Central memory CD4-positive, alpha-beta T cell (primary cell): ENCODE measurements at places on chromosomes 2 and 18.
A peak's percentile ranks its signal among the peaks of the same experiment; 100 is the strongest.

- DNase-seq, result no peak
These were observed 443.5 kb downstream of the XIRP2 start for GRCh38 chr2:167331636-167332232.

DNA sequence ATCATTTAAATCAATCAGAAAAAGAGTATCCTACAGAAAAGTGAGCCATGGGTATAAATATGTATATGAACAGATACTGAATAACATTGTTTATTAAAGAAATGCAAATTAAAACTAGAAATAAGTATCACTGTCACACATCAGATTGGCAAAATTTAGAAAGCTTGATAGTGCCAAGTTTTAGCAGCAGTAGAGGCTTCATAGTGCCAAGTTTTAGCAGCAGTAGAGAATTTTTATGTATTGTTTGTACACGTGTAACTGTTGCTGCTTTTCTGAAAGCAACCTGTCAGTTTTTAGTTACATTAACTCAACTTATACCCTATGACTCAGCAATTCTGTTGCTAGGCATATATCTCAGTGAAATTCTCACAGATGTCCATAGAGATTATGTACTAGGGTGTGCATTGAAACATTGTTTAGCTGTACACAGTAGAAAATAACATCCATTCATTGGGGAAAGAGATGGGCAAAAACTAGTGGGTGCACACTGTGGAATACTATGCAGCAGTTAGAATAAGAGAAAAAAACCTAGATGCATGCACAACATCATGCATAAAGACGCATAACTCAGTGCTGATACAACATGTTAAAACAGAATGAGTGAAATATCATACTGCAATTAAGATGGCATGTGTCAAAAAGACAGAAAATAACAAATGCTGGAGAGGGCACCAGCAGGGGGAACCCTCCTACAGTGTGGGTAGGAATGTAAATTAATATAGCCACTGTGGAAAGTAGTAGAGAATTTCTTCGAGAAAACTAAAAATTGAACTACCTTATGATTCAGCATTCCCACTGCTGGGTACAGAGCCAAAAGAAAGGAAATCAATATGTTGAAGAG, 294.5 kb upstream of the NT5C1B start:
- DNase-seq, result no peak

- DNase-seq, result no peak
These were observed 27.0 kb upstream of the DPYSL5 start for GRCh38 chr2:26820932-26821331.

- DNase-seq, result no peak
These were observed 1071.4 kb upstream of the FAM98A start for GRCh38 chr2:34670482-34670881.

- DNase-seq, result no peak
These were observed 83.8 kb downstream of the NPAS2 start for GRCh38 chr2:100903534-100904258.

- DNase-seq, result peak; percentile 95
These were observed 246 bp upstream of the KLF7 start for GRCh38 chr2:207166039-207166348.

DNA sequence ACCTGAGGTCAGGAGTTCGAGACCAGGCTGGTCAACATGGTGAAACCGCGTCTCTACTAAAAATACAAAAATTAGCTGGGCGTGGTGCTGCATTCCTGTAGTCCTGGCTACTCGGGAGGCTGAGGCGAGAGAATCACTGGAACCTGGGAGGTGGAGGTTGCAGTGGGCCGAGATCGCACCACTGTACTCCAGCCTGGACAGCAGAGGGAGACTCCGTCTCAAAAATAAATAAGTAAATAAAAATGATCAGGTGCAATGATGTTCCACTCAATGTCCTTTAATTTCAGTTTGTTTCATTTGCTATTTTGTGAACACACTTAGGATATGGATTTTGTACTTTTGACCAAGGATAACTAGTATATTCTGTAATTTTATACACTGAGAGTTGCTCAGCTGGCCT, 9.3 kb downstream of the HADHA start:
- no peak for DNase-seq

- no peak for DNase-seq
These were observed 860.1 kb downstream of the BCL11A start for GRCh38 chr2:59693231-59693959.

- DNase-seq, result no peak
These were observed 93.2 kb downstream of the DHRS9 start for GRCh38 chr2:169162613-169163012.

DNA sequence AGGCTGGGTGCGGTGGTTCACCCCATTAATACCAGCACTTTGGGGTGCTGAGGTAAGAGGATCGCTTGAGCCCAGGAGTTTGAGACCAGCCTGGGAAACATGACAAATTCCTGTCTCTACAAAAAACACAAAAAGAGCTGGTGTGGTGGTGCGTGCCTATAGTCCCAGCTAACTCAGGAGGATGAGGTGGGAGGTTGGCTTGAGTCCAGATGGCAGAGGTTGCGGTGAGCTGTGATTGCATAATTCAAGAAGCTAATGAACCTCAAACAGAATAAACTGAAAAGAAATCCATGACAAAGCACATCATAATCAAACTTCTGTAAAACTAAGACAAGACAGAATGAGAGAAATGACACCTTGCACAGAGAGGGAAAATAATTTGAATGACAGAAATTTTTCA, 54.8 kb downstream of the SEMA4F start:
- no peak for DNase-seq

- no peak for DNase-seq
These were observed 45.6 kb downstream of the RAMP1 start for GRCh38 chr2:237904831-237905599.

DNA sequence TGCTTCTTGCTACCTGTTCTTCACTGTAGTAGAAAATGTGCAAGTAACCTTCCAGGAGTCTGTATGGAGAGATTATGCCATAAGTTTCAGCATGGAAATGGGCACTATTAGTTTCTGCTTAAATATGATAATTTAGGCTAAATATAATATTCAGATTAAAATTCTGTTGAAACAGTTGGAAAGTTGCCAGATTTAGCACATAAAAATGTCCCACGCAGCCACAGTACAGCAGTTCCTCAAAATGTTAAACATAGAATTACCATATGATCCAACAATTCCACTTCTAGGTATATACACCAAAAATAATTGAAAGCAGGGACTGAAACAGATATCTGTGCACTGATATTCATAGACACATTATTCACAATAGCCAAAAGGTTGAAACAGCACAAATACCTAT, 121.2 kb downstream of the NRP2 start:
- DNase-seq, result no peak

GRCh38 chr18:34837769-34838272, 127.7 kb downstream of the DTNA start:
- DNase-seq, result no peak

- no peak for DNase-seq
These were observed 9.0 kb downstream of the ZNF516 start for GRCh38 chr18:76486038-76486437.

DNA sequence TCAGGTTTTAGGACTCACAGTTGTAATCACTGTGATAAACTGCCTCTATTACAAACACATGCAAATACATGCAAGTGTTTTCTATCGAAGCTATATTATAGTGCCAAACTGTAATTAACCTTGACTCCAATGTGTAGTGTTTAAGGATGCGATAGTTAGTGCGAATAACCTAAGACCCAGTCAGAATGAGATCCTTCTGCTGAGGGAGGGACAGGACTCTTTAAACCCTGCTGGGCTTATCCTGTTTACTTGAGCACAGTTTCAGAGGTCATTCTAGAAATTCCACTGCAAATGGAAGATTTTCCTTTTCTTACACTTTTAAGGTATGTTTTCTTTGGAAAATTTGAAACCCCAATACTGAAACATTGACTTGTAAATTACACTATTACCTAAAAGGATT, 68.2 kb downstream of the CALCRL start:
- no peak for DNase-seq

DNA sequence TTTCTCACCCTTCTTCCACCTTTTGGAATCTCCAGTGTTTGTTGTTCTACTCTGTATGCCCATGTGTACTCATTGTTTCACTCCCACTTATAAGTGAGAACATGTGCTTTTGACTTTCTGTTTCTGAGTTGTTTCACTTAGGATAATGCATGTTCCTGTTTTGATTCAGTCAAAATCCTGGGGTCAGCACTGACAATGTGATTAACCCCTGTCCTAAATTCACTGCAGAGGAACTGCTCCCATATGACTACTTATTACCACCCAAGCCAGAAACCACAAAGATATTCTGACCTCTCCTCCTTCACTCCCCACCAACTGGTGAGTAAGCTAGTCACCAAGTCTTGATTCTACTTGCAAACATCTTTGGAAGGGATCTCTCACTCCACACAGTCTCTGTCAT, 251.4 kb upstream of the TCF4 start:
- DNase-seq, result no peak

DNA sequence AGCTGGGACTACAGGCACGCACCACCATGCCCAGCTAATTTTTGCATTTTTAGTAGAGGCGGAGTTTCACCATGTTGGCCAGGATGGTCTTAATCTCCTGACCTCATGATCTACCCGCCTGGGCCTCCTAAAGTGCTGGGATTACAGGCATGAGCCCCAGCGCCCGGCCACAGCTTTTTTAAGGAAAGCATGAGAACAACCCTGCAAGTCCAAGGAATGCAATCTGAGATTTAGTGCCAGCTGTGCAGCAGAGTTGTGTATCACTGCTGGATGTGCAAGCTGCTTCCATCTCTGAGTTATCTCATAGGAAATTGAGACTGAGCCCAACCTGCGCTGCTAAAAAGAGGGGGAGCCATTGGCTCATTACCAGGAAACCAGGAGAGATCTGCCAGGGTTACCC, 399.9 kb upstream of the CYRIA start:
- no peak for DNase-seq

- no peak for DNase-seq
These were observed 26.7 kb downstream of the XDH start for GRCh38 chr2:31387850-31388249.

- no peak for DNase-seq
These were observed 89.9 kb downstream of the MTA3 start for GRCh38 chr2:42658306-42658705.

- no peak for DNase-seq
These were observed 151.0 kb upstream of the BCL2L11 start for GRCh38 chr2:110969696-110970095.

GRCh38 chr2:37283207-37283606, 41.4 kb downstream of the PRKD3 start:
- no peak for DNase-seq

GRCh38 chr2:175755169-175755568, 246.9 kb downstream of the LNPK start:
- no peak for DNase-seq

- peak; percentile 65 for DNase-seq
These were observed 45.6 kb downstream of the MEX3C start for GRCh38 chr18:51151568-51152511.

- DNase-seq, result no peak
These were observed 6.7 kb downstream of the ARHGEF4 start for GRCh38 chr2:130843321-130843985.

DNA sequence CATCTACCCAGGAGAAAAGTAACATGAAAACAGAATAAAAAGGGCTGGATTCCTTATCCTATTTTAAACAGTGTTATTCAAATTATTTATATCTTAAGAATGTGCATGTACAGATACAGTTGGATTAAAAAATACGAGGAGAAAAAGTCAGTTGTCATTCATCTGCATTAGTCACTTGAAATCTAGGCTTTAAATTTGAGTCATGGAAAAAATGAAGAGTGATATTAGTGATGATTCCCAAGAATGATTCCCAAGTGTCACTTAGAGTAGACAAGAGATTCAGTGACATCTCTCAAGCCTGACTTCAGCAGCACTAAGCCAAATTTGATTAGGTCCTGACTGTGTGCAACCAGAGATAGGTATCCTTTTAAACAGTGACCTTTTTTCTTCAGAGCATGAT, 394.2 kb downstream of the IRS1 start:
- no peak for DNase-seq

GRCh38 chr2:25543-25942, 20.8 kb downstream of the FAM110C start:
- no peak for DNase-seq

GRCh38 chr2:19356545-19357401, 1.6 kb downstream of the OSR1 start:
- no peak for DNase-seq

- DNase-seq, result no peak
These were observed 308.3 kb downstream of the MYCN start for GRCh38 chr2:16248571-16249105.

DNA sequence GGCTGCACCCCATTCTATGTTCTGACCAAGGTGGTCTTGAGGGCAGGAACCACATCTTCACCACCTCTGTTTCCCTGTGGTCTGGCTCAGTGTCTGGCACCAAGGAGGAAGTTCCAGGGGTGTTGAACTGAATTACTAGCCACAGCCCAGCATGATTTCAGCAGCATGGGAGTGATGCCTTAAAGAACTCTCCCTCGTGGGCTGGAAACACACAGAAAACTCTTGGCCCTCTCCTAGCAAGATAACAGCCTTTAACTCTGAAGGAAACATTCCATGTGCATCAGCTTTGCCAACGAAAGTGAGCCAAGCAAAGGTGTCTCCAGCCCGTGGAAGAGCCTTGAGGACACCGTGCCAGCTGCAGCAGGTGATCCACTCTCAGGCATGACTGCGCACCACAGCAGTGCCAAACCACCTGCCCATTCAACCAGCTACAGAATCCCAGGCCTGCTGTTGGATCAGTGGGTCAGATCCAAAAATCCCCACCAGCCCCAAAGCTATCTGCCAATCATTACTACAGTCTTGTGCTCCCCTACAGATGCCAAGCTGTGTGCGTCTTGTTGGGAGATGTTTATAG, 124.8 kb downstream of the TTC32 start:
- no peak for DNase-seq

DNA sequence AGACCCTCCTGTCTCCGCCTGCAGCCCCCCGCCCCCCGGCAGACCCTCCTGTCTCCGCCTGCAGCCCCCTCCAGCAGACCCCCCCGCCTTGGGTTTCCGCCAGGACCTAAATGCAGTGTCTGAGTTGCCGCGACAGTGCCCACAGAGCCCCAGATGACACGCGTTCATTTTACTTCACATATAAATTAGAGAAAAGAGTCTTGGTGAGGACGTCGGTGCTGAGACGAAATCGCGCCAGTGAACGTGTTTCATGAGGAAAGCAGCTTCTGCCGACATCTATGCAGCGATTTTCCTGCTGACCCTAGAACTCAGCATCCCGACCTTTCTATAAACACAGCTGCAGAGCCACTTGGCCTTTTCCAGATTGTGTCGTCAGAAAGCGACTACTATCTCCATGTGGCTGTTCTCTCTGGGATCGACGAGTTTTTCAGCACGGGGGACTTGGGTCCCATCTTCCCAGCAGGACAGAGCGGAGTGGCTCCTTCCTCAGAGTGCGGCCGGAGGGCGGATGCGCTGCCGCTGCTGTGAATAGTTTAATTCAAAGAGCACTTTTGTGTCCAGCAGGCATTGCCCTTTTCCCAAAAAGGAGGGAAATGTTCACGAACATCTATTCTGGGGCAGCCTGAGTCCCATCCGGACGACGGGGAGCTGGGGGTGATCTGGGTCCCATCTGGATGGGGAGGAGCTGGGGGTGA, 136.7 kb downstream of the NFATC1 start:
- no peak for DNase-seq

GRCh38 chr2:64661741-64662169, 8.0 kb upstream of the SERTAD2 start:
- DNase-seq, result no peak
